ENCODE measurements at places on chromosomes 6 and 20. TPM values are rescaled to one million over a fixed set of nuclear protein-coding genes. Genes with fewer than 3 reads are reported as not detected.

HCRTR2 gene
- total RNA-seq, result not detected

TRIM10 gene
- total RNA-seq, result not detected

- no peak for DNase-seq
Observed at GRCh38 chr20:63274381-63275228, 2.0 kb downstream of the ARFGAP1 start.

- no peak for DNase-seq
Observed at GRCh38 chr6:139776041-139776440, 401.6 kb upstream of the CITED2 start.

DNA sequence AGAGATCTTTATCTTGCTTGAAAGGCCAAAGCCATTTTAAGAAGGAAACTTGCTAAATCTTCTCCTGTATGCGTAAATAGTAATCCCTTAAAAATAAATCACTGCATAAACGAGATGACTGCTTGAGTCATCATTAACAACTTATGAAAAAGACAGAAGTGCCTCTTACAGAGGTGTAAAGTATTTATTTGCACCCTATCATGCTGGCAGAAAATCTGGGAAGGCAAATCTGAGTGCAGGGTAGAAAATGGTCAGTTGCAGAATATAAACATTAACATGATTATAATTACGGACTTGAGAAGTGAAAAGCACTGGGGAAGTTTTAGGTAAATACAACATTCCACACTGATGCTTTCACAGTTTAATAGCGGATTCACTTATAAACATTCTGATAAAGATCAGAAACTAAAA lies 67.5 kb upstream of the FBXO30 start:
- DNase-seq, result no peak

RIPOR2 gene
- 441 TPM for total RNA-seq

Data from T-cell (primary cell).